ENCODE measurements at places on chromosomes 6 and 20.

DNA sequence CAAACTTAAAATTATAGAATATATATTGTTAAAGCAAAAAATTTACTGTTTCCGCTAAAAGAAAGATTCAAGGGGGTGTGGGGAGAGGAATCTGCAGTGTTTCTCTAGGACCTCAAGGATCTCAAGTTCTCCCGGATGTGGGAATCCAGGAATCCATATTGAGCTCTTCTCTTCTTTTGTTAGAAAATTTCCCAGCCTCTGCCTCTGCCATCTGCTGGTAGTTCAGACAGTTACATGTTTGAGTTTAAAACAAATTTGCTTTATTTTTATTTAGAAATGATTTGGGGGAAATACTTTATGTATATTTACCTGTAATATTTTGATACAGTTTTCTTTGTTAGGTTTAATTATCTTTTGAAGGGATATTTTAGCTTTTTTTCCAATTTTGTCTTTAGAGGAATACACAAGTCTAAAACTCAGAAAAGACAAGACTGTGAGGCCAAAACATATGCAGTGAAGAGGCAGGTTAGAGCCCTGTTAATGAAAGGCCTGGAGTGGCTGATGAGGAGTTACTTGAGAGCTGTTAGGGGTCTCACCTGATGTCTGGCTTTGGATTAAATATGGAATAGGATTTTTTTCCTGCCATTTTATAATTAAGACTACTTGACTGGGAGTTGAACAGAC lies 268.8 kb downstream of the ARID1B start:
- DNase-seq, result no peak

GRCh38 chr6:93992976-93993375 lies 573.6 kb upstream of the EPHA7 start:
- no peak for DNase-seq

DNA sequence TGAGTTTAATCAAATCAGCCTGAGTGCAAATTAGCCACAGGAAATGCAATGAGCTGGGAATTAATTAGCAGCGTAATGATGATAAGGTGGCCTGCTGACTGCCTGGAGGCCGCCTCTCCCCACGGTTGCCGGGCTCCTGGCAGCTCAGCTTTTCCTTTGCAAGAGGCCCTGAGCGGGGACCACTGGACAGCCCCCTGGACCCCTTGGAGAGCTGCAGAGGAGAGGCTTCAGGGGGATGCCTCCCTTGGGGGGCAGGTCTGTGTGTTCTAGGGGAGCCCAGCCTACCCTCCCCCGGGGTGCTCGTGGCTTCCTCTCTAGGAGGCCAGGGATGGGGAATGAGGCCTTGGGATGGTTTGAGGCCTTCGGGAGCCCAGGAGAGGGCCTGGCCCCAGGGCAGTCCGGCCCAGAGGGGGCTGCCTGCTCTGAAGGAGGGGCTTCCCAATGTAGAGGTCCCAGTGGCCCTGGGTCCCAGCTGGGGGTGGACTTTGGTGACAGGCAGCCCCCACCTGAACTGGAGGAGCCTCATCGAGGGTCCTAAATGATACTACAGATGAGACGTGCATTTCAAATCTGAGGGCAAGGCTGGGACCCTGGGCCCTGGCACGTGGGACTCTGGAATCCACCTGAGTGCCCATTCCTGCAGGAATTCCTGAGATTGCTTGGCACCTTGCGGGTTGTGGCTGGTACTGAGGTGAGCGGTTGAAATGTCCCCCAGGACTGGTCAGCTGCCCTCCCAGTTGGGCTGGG lies 66.4 kb upstream of the BHLHE23 start:
- no peak for DNase-seq

GRCh38 chr6:18400831-18401446 lies 13.8 kb downstream of the RNF144B start:
- no peak for DNase-seq

DNA sequence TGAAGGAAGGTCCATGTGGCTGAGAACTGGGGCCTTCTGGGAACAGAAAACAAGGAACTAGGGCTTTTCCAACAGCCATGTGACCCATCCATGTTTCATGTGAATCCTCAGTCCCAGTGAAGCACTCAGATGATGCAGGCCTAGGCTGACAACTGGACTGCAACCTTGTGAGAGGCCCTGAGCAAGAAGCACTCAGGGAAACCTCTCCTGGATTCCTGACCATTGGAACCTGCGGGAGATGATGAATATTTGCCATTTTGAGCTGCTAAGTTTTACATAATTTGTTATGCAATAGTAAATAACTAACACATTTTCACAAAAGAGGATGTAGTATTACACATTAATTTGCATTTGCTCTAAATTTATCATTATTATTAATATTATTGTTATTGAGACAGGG lies 38.4 kb upstream of the HLA-G start:
- peak; percentile 55 for DNase-seq

- no peak for DNase-seq
These were observed 12.2 kb upstream of the HBS1L start for GRCh38 chr6:135066806-135067205.

- DNase-seq, result peak; percentile 90
These were observed 16.1 kb upstream of the SERPINB1 start for GRCh38 chr6:2857580-2858337.

DNA sequence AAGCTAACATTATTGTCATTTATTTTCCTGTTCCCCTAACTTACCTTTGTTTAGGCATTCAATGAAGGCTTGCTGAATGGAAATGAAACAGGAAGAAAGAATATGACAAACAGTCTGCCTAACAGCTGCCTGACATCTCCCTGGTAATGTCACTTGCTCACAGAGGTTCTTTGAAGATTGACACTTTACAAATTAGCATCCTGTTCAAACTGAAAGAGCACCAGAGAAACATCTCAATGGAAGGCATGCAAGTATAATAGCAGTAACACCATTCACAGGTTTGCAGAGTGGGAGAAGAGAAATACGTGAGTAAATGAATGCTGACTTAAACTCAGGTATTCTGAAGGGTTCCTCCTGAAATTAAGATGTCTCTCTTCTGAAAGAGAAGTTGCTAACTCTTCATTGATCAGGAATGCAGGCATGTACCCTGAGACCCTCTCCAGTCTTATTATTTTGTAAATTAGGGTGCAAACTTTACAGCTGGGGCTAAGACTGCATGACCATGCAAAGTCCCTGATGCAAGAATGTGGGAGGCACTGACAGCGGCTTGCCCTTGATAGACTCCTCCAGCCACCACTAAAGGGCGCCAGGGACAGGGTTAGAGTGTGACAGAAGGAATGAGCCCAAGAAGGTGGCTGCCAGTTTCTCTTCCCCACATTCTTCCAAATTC lies 1.3 kb upstream of the SMLR1 start:
- no peak for DNase-seq

DNA sequence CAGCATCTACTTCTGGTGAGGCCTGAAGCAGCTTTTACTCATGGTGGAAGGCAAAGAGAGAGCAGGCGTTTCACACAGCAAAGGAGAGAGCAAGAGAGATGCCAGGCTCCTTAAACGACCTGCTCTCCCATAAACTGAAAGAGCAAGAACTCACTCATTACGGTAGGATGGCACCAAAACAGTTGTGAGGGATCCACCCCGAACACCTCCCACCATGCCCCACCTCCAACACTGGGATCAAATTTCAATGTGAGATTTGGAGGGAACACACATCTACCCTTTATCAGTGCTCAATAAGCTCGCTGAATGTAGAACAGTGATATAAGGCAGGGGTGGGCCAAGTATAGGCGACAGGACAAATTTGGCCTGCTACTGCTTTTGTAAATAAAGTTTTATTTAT lies 244.6 kb downstream of the ESR1 start:
- DNase-seq, result no peak
